ENCODE measurements at places on chromosomes 6 and 20.
A peak's percentile ranks its signal among the peaks of the same experiment; 100 is the strongest.

DNA sequence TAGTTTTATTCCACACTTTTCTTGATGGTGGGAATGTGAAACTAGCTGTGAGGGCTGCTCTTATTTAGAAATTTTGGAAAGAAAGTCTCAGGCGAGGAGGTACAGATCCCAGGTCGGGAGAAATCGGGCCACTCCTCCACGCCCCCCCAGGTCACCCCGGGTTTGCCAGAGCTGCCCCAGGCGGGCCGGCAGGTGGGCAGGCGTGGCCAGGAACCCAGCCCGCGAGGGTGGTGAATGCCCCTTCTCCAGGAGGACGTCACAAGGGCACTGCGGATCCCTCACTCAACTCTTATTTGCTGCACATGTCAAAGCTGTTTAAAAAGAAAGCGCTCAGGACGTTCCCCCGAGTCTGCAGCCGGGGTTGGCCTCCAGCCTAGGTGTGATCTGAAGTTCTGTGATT, 60.5 kb upstream of the SLCO4A1 start:
- no peak for DNase-seq

DNA sequence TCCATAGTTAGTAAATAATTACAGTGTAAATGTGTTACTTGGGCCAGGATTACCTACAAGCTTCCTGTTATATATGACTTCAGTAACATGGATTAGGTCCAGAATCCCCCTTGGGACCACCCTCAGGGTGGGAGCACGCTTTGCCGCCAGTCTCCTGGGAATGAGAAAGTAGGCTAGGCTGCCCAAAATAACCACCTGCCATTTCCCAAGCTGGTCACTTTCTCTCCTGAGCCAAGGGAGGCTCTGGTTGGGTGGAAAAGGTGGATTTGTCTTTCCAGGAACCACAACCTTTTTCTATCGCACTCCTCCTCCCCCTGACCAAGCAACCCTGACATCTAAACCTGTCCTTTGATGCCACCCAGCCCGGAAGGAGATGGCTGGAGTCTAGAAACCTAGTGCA, 9.6 kb upstream of the RIMS4 start:
- no peak for DNase-seq

- peak; percentile 32 for DNase-seq
These were observed 37.4 kb downstream of the HIVEP2 start for GRCh38 chr6:142907544-142907943.

- no peak for DNase-seq
These were observed 17.5 kb upstream of the SPDEF start for GRCh38 chr6:34573567-34574183.

DNA sequence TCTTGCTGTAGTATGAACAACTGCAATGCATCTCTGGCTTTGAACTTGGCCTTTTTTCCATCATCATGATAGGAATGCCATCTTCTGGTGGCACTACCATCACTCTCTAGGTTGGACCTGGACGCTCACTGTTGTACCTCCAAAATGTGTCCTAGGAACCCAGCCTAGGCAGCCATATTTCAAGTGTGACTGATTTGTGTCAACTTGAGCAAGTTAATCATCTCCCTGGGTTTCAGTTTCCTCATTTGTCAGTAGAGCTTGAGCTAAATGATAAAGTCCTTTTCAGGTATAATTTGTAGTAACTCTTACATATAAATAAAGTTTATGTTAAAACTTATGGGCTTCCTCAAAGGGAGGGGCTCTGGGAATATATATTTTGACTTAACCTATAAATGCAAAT, 241.7 kb upstream of the CEP162 start:
- no peak for DNase-seq

GRCh38 chr6:2478200-2478599, 232.8 kb upstream of the GMDS start:
- no peak for DNase-seq

- no peak for DNase-seq
These were observed 90.5 kb upstream of the MBOAT1 start for GRCh38 chr6:20302702-20303251.

DNA sequence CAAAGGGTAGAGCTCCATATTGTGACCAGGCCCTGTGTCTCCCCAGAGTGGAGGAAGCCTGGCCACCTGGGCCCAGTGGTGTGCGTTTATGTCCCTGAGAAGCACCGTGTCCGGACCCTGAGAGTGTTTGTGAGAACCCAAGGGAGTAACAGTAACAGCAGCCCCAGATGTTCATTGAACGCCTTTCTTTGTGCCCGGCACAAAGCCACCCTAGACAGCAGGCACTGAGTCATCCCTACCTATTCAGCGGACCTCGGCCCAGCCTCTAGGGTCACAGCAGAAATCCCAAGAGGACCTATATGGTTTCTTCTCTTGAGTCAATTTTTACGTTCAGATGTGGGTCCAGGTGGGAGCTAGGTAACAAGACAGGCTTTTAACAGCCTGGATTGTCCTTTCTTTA, 24.5 kb downstream of the BCAS4 start:
- no peak for DNase-seq

DNA sequence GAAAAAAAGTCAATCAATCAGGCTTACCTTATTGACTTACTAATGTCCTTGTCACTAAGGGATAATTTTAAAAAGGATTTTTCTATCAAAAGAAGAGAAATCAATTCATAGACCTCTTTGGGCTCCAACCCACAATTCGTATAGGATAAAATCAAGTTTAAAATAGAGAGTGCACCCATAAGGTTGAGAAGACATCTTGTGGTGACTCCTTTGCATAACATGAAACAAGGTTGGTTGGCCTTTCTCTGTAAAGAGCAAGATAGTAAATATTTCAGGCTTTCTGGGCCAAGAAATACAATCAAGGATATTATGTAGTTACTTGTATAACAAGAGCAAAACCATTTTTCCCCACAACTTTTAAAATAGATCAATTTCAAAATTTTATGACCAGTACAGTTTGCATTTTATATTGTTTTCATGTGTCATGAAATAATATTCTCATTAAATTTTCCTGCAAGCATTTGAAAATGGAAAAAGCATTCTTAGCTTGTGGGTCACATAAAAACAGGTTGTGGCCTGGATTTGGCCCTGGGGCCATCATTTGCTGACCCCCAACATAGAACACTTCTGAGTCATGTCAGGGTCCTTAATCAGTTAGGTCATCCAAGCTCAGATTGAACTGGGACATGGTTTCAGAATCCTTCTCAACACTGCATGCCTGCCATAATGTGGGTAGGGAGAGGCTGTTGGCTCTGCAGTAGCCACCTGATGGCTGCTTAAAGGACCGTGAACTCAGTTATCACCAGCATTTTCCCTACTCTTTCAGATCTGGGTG, 76.7 kb downstream of the MYB start:
- DNase-seq: no peak

- no peak for DNase-seq
These were observed 149.8 kb downstream of the EYS start for GRCh38 chr6:65557224-65557623.

DNA sequence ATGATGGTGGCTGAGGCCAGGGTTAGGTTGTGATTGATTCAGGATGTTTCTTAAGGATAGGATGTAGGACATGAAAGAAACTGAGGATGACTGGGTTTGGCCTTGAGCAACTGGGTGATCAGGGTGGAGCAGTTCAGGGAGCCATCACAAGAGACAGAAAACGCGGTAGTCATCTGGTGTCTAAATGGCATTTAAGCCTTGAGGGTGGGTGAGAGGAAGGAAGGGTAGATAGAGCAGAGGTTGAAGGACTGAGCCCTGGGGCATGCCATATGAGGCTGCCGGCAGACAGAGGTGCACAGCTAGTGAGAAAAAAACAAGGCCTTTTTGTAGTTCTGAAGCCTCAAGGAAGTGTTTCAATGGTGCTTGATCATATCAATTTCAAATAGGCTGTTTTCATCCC, 1.9 kb downstream of the POU5F1 start:
- DNase-seq: no peak

DNA sequence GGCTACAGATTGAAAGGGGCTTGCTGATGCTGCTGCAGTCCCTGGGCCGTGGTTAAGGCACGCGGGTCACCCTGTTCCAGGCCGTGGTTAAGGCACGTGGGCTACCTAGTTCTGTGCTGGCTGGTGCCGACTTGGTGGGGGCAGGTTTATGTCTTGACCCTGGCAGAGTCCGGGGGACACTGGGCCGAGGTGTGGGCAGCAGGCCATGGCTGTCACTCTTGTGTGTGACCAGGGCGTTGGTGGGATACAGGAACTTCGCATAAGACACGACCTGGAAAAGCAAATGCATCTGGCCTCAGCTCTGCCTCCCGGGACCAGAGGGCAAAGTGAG, 6.4 kb downstream of the RPS21 start:
- DNase-seq: no peak

Data from gastrocnemius medialis (tissue), 4 donors.